Activated CD8-positive, alpha-beta memory T cell treated with anti-CD3 and anti-CD28 coated beads, Interleukin-2, amount 50 U/mL, for 4 hours (primary cell): ENCODE measurements at places on chromosomes 12 and 14.
A peak's percentile ranks its signal among the peaks of the same experiment; 100 is the strongest.

DNA sequence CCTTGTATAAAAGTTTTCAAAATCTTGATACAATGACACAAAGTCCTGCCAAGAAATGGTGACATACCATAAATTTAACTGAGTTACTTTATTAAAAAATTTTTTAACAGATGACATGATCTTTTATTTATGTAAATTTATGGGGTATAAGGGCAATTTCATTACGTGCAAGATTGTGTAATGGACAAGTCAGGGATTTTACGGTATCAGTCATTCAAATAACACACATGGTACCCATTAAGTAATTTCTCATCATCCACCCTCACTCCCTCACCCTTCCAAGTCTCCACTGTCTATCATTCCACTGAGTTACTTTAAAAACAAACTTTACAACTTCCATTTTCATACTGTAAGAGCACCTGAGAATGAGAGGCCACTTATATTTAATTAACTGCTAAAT, 37.4 kb downstream of the SPTLC2 start:
- DNase-seq: no peak

DNA sequence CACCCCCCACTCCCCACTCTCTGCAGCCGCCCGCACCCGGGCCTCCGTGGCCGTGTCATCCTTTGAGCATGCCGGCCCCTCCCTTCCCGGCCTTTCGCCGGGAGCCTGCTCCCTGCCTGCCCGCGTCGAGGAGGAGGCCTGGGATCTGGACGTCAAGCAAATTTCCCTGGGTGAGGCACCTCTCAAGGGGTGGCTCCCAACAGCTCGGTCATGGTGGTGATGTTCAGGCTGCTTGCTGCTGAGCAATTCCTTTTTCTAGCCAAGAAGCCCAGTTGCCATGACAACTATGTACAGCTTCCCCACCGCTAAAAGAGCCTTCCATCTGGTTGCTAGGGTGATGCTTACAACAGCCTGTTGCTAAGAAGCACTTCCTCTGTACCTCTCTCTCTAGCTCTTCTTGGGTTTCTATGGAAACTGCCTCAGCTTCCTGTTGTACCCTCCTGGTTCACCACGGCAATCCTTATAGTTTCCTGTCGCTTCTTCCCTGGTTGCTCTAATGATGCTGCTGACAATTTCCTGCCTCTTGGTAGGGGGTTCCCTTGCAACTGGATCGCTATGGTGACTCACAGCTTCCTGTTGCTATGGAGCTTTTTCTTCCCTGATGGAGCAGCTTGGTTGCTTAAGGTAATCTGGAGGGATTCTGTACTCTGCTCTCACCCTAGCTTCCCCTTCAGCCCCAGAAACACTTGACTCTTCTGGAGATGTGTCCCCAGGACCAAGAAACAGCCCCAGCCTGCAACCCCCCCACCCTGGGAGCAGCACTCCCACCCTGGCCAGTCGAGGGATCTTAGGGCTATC, 11.0 kb downstream of the ZNF219 start:
- DNase-seq: no peak

DNA sequence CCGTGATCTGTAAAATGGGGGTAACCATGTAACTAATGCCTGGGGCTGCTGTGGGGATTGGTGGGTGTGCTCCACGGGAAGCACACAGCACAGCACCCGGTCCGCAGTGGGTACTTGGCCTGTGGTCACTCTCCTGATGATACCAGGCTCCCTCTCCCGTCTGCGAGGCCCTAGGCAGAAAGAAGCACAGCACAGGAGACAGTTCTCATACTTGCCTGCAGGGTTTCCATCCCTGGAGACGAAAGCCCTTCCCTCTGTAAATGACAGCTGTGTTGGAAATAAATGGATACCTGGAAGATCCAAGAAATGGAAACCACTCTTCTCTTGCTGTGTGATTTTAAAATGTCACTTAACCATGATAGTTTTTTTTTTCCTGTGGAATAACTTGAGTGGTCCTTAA, 7.9 kb upstream of the PRMT8 start:
- DNase-seq: no peak

DNA sequence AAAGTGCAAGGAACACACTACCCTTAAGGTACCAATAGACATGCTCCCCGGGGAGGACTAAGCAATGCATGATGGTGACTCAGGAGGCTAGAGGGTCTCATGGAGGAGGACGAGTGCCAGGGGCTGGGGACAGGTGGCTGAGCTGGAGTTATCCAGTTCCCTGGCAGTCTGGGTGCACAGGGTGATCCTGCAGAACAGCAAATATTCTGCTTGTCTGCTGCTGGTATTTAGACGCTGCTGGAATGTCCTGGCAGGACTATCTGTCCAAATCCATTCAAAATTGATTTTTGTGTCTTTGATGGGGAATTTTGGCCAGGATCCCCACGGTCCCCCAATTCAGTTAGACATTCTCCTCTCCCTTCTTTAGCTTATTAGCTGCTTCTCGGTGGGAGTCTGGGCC, 138.7 kb downstream of the C12orf75 start:
- no peak for DNase-seq

DNA sequence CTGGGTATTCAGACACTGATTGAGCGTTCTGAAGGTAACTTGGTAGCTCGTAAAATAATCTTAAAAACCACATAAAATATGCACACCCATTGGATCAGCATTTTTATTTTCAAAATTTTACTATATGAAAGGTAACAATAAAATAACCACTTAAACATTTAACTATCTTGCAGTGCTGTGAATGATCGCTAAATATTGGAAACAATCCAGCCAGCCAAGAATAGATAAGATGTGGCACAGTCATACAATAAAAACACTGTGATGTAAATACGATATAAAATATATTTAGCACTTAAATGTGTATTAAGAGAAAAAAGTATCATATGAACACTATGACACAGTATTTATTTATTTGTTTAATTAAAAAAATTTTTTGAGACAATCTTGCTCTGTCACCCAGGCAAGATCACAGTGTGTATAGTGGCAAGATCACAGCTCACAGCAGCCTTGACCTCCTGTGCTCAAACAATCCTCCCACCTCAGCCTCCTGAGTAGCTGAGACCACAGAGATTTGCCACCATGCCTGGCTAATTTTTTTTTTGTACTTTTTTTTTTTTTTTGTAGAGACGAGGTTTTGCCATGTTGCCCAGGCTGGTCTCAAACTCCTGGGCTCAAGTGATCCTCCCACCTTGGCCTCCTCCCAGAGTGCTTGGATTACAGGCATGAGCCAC, 39.4 kb downstream of the SDR9C7 start:
- DNase-seq: no peak

DNA sequence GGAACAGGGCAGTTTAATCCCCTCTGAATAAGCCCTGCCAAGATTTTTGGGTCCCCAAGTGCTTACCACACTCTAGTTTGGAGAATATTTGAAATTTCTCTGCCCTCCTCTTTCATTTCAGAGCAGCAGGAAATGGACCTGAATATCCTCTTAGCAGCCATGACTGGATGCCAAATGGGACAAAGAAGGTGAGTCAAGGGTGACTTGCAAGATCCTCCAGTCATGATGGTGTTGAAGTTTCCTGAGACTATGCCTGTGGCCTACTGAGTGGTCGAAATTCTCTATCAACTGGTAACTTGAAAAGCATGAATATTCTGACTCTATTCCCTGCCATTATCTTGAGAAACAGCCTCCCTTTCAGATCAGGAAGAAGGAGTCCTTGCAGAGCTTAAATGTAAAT, 1674.7 kb upstream of the SEL1L start:
- DNase-seq: no peak

GRCh38 chr14:61342486-61342885, 21.1 kb downstream of the PRKCH start:
- DNase-seq: peak; percentile 81

- DNase-seq: no peak
Observed at GRCh38 chr14:56482310-56482911, 97.2 kb upstream of the TMEM260 start.

DNA sequence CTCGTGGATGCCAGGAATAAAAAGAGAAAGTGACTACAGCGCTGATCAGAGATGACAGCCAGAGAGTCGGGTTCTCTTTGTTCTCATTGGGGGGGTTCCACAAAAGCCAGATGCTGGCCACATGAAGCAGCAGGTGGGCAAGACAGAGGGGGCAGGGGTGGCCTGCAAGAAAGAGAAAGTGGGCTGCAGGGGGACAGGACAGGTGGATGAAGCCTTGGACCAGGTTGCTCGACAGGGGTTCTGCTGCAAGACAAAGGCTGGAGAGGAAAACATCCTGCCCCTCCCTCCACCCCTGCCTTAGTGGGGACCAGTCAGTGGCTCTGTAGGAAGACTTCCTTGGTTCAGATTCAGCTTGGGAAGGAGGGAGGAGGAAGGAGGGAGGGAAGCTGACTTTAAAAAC, 126.2 kb downstream of the KSR2 start:
- DNase-seq: no peak
